HFF-Myc (cell line): ENCODE measurements at places on chromosomes 5 and 9.

- peak; percentile 9 for DNase-seq
Observed at GRCh38 chr5:157443041-157443549, 16.9 kb upstream of the NIPAL4 start.

DNA sequence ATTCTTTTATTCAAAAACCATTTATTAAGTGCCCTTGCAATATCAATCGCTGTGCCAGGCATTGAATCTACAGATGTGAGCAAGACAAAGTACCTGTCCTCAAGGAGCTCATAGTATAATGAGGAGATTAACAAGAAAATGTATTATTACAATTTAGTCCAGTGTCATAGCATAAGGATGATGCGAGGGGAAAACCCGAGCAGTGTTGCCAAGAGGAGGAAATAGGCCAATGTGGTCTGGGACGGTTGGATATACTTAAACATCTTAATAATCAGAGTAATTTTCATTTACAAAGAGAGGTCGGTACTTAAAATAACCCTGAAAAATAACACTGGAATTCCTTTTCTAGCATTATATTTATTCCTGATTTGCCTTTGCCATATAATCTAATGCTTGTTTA lies 18.5 kb downstream of the CD274 start:
- no peak for DNase-seq

- no peak for DNase-seq
Observed at GRCh38 chr9:93709600-93710369, 133.4 kb downstream of the PHF2 start.

DNA sequence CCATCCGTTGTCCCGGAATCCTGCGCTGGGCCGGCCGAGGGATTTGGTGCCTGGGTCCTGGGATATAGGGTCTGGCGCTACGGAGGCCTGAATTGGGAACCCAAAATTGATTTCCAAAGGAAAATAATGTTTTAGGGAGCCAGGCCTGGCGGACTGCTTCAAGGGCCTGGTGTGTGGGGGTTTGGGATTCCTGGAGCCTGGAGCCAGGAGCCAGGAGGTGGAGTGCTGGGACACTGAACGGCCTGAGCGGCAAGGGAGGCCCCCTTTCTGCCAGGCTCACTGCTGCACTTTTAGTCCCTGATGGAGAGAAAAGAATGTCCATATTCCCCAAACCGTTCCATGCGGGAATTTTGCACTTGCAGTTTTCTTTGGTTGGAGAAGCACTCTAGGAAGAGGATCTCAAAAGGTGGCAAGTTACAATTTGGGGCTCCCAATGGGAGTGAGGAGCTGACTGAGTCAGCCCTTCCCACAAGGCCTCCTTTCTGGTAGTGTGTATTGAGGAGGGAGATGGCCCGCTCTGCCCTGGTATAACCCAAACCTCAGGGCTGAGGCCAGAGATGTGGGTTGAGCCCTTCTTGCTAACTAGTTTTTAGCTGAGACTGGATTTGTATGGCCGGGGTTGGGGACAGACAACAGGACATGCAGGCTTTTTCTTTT lies 2.2 kb downstream of the LMX1B start:
- DNase-seq: no peak

GRCh38 chr9:37455884-37456647 lies 9.2 kb downstream of the ZBTB5 start:
- no peak for DNase-seq

GRCh38 chr9:78278177-78278777 lies 18.6 kb upstream of the PSAT1 start:
- DNase-seq: no peak

DNA sequence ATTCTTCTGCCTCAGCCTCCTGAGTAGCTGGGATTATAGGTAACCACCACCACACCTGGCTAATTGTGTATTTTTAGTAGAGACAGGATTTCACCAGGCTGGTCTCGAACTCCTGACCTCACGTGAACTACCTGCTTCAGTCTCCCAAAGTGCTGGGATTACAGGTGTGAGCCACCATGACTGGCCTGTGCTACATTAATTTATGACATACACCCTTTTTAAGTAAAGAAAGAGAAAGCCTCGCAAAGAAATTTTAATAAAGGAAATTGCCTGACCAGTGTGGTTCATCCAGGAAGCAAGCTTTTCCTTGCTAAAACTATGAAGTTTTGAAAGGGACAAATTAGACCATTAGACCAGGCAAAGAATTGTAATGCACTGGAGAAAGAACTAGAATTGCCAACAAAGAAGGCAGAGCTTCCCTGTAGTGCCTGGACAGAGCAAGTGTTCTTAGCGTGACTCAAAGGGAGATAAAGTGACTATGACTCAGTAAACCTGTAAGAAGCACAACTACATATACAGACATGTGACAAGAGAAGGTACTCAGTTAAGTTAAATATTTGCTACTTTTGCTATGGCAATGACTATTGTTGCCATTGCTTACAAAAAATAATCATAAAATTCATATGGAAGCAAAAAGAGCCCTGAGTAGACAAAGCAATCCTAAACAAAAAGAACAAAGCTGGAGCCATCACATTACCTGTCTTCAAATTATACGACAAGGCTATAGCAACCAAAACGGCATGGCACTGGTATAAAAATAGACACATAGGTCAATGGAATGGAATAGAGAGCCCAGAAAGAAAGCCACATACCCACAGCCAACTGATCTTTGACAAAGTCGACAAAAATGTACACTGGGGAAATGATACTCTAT lies 54.6 kb downstream of the FYB1 start:
- DNase-seq: no peak

DNA sequence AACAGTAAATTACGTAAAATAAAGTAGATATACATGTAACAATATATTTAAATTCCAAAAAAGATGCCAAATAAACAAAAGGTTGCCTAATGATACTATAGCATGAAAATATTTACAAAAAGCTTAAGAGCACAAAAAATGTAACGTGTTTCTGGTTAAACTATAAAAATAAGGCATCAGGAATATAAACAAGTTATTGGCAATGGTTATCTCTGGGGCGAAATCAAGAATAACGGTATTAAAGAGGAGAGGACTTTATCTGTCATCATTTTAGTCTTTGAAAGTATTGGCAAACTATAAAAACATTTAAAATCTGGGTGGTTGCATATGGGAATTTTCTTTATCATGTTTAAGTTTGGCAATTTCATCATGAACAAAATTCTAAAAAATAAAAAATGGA lies 1599.2 kb downstream of the MAT2B start:
- DNase-seq: no peak

- DNase-seq: no peak
Observed at GRCh38 chr9:14722391-14723035, at the start of gene CER1. TSS of gene CER1 (minus strand) at chr9:14722733. CDS start at chr9:14722672, 61 bp downstream.

DNA sequence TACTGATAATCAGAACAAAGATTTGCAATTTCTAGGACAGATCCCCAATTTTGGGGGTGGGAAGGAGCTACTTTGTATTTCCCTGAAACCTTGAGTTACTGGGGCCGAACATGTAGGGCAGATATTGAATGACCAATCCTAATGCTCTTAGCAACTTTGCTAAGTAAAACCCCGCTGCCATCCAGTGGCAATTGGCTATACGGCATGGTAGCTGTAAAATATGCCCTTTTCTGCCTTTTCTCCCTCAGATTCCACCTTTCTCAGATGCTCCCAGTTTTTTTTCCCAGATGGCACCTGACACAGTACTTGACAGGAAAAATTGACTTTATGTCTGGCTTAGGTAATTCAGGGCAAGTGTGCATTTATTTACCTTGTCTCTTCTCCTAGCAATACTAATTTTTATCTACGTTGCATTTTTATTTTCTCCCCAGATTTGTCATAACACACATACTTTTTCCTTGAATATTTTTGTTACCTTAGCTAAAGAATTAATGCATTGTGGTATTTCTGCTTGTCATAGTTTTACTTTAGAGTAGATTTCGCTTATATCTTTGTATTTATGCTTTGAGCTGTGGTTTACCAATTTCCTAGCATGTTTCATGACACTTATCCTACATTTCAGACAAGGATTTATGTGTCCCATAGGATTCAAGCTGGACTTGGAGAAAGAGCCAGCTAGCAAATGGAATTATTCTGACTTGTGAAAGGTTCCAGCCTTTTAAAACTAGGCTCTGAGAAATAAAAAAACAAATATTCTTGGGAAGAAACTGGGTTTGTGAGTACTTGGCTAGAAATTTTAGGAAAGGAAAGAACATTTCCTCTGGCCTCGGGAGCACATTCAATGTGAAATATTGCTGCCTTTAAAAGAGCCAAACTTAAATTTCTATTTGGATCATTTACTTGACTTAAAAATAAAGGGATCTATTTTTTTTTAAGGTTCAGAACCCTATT lies 37.4 kb downstream of the PIK3R1 start:
- peak; percentile 60 for DNase-seq

- DNase-seq: no peak
Observed at GRCh38 chr9:137434498-137435380, 6.4 kb downstream of the ENTPD8 start.

DNA sequence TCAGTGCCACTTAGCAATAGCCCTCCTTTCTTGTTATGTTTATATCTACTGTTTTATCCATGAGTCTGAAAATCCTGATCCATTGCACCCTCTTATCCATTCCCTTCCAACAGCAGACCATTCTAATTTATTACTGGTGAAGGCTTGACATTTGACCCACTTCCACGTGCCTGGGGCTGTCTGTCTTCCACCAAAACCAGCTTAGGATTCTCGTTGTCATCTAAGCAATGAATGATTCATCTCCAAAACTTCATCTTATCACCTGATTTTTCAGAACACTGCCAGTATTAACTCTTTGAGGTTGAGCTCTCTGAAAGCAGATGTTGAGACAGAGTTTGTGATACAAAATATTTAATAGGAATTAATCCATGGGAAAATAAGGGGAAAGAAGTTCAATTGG lies 277.8 kb upstream of the FBXL7 start:
- DNase-seq: no peak

- DNase-seq: peak; percentile 15
Observed at GRCh38 chr5:31186672-31187267, 6.7 kb upstream of the CDH6 start.

- DNase-seq: no peak
Observed at GRCh38 chr9:38062498-38063362, 6.3 kb downstream of the SHB start.

DNA sequence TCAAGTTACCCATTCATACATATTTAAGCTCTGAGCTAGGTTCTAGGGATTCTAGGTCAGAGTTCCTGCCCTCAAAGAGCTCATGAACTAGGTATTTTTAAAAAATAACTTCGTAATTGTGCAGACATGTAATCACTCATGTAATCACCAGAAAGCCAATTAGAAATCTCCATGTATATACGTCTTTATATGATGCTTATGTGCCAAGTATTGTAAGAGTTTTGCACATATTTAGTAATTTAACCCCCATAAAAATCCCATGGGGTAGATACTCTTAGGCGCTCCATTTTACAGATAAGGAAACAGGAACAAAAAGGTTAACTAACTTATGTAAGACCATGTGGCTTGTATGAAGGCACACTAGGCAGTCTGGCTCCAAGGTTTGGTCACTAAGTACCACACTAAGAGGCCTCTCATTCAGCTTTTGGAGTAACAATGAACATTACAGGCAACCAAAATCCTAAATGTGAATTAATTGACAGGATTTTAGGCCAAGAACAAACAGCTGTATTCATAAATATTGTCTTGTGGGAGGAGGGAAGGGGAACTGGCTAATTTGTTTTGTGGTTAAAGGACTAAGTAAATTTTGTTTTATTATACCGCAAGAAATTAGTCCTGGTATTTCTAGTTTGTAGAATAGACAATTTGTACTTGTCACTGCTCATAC lies 1.7 kb upstream of the OTULINL start:
- no peak for DNase-seq

DNA sequence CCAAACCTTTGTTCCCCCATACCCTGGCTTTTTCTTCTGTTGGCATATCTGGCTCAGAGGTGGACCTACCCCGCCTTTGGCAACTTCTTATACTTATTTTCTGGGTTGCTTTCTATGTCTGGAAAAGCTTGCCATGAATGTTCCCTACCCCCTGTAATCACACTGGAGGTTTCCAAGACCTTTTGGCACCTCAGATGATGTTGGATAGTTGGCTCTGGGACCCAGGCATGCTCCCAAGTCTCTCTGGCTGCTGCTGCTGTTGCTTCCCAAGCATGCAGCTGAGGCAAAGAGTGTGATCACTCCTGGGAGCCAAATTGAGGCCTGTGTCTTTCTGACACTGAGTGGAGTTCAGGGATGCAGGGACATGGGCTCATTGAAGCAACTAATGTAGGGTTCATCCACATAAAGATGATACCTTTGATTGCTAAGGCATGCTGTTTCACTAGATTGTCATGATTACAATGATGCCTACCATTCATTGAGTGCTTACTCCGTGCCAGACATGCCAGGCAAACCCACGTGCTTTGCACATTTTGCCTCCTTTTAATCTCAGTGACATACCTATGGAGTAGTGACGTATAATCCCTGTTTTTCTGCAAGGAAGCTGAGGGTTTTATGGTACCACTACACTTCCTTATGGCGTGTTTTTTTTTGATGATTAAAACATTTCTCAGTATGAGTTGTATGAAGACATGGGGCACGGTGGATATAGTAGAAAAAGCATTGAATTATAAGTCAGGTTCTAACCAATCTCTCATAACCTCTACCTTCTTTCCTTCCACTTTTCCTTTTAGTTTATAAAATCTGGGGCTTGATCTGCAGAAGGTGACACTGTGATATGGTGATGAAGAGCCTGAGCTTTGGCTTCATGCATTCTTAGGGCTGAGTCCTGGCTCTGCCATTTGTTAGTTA lies 73.1 kb downstream of the ARHGAP26 start:
- DNase-seq: no peak

DNA sequence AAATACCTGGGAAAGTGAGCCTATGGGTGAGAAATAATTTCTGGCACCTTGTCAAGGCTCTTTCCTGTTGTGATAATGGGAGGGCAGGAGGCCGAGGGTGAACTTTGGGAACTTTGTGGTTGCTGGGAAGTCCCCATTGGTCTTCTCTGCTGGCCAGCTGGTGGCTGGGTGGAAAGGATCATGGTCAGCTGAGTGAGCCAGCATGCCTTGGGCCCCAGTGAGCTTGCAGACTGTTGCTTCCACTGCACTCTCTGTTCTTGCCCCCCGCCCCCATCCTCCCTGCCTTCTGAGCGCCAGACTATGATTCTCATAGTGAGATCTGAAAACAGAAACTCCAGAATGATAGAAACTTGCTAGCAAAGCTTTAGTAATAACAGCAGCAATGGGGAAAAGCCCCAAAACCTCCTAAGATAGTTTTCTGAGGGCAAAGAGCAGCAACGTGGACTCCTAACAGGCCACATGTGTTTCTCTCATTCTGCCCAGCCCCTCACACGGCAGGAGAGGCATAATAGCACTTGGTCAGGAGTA lies 139.2 kb upstream of the SMARCA2 start:
- no peak for DNase-seq

DNA sequence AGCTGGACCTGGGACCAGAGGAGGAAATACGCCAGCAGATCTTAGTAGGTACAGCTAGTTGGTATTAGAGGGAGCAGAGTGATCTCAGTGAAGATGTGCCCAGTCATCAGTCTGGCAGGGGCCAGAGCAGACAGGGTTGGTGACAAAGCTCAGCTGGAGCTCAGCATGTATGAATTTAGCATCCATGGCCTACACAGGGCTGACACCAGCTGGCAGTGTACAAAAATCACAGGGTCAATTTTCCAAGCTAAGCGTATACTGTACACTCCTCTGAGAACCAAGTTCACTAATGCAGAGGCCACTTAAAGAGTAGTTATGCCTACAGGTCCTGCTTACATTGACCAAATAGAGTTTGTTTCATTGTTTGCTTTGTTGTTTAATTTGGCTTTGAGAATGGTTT lies 146.6 kb downstream of the SLC24A2 start:
- DNase-seq: no peak
